ENCODE measurements at places on chromosomes 4 and X.

DNA sequence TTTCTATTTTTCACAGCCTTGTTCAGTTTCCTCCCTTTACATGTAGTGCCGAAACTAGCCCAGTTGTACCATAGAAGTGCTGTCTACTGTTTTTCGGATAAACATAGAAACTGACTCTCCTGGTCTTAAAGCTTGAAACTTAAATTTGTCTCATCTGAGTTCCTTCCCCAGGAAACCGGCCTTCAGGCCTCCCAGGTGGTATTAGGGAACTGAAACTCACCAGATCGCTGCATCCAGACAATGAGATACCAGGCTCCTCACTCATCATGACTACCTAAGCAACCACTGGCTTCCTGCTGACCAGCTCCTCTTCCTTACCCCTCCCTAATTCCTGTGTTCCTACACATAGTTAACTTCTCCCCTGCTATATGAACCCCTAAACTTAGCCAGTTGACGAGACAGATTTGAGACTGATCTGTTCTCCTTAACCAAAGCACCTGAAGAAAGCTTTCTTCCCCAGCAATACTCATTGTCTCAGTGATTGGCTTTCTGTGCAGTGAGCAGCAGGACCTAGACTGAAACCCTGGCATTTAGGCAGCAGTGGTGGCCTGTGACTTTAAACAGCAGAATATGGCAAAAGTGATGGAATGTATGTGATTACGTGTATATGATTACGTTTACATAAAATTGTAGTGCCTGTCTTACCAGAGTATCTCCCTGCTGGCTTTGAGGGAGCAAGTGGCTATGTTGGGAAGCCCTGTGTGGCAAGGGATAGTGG, 959.1 kb upstream of the LCORL start:
- no peak for DNase-seq

GRCh38 chr4:7967501-7968261, 28.0 kb upstream of the AFAP1 start:
- DNase-seq = no peak

DNA sequence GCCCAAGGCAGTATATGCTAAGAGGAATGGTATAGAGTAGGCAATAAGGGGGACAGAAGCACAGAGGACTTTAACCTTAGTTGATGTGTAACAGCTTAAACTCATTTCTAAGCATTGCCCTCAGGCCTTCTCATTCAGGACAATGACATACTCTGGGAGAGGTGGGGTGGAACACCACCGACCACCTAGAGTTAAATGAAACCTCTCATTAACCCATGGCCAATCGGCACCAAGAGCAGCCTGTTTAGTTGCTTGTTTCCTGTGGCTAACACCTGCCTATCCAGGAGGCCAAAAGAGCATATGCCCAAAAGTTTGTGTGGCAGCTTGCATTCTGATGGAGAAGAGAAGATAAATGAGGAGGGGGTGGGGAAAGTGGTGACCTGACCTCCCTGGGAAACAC, 88.7 kb upstream of the PLAC1 start:
- DNase-seq = no peak

DNA sequence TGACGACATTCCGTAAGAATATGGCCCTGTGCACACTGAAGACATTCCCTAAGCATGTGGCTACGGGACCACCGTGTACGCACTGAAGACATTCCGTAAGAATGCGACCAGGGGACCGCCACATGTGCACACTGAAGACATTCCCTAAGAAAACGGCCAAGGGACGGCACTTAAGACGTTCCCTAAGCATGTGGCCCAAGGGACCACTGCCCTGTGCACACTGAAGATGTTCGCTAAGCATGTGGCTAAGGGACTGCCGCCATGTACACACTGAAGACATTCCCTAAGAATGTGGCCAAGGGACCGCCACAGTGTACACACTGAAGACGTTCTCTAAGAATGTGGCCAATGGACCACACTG, 21.4 kb downstream of the DHRSX start:
- no peak for DNase-seq

DNA sequence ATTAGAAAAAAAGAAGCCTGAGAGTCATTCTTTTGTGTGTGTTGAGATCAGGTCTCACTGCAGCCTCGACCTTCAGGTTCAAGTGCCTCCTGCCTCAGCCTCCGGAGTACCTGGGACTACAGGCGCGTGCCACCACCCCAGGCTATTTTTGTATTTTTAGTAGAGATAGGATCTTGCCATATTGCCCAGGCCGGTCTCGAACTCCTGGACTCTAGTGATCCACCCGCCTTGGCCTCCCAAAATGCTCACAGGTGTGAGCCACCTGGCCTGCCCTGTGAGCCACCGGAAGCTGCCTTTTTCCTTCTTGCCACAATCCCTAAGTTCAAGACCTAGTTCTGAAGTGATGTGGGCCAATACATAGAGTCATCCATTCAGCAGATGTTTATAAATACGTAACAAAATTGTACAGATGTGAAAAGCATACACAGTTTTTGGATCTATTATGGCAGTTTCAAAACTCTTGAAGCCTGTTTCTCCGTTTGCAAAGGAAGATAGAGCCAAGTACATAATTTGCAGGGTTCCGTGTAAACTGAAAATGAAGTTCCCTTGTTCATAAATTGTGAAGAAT, 536 bp upstream of the CTSO start:
- no peak for DNase-seq

DNA sequence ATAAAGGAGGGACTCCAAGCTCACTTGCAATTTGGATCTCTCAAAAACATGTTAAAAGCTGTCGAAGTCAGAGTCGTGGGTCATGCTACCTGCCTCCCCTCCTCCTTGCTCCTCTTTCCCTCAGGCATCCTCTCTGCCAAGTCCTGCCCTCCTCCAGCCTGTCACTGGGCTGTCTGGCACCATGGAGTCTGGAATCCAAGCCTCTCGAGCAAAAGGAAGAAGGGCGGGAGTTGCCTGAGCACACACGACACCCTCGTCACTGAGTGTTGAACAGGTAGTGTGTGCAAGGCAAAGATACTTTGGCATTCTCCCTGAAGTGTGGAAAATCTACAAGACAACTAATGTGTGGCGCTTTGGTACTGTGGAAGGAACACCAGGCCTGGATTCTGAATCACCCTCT, 62.2 kb downstream of the HAUS3 start:
- no peak for DNase-seq

DNA sequence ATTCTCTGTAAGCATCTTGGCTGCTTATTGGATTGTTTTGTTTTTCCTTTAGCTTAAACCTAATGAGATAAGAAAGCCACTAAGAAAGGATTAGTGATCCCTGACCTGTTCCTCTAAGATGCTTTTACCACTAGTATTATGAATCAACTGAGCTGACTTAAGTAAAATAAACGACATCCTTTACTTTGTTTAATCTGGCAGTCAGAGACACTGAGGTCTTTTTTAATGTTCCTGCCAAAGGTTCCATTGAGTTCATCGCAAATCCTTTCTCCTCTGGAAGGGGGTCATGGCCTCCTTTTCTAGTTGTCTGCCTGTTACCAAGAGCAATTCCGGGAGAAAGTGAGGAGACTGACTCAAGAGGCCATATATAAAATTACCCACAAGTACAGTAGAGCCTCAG, 1038.3 kb upstream of the SLIT2 start:
- DNase-seq = no peak

- DNase-seq = no peak
These were observed 157.6 kb upstream of the C1QTNF7 start for GRCh38 chr4:15270201-15270600.

GRCh38 chr4:10639100-10639499, 45.5 kb downstream of the CLNK start:
- DNase-seq = no peak

DNA sequence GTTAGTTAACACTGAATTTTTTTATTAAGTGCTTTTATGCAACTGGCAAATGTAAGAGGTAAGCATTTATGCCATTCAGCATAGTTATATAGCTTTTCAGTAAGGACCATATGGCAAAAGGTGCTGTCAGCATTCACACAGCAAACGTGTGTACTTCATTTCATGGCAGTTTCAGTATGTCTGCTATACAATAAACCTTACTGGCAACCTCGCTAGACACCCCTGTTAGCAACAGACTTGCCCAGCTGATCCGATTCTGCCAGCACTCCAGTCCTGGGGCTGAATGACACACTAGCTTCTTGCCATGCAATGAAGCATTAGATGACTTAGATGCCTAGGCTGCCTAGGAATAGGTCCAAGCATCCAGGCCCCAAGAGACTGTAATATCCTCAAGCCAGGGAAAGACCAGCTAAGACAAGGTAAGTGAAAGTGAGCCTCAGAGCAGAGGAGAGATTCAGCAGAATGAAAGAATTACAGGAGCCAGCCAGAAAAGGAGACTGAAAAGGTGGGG, 47.3 kb upstream of the DOCK11 start:
- no peak for DNase-seq

DNA sequence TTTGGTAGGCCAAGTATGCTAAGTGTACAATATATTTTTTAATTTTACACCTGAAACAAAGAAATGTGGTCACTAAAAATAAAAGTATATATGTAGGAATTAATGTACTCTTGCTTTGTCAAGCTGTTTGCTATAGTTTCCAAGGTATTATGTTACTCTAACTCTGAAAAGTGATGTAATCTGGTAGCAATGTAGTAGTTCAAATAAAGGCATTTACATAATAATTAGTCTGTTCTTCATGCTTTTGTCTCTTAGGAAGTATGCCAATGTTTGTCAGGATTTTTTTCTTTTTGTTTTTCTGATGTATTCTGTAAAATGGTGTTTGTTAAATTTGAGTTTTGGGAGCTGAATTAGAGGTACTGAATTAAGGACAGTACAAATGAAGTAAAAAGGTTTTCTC, 89.5 kb downstream of the PLS3 start:
- no peak for DNase-seq

- DNase-seq = no peak
These were observed 10.1 kb upstream of the ADH1A start for GRCh38 chr4:99300934-99301333.

DNA sequence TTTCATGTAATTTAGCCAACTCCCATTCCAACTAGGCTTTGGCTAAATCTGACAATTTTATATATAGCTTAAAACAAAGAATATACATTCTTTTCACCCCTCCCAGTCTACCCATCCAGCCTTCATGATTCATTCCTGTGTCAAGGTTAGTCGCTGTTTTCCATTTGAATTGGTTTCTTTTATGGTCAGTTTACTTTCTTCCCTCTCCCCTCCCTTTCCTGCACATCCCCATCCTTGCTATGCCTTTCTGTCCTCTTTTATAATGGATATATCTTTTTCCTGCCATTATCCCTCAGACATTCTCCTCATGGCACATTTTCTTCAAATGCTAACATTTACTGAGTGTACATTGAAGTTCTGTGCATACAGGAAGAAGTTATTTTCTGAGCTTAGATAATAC, 4.7 kb downstream of the ZXDB start:
- no peak for DNase-seq

DNA sequence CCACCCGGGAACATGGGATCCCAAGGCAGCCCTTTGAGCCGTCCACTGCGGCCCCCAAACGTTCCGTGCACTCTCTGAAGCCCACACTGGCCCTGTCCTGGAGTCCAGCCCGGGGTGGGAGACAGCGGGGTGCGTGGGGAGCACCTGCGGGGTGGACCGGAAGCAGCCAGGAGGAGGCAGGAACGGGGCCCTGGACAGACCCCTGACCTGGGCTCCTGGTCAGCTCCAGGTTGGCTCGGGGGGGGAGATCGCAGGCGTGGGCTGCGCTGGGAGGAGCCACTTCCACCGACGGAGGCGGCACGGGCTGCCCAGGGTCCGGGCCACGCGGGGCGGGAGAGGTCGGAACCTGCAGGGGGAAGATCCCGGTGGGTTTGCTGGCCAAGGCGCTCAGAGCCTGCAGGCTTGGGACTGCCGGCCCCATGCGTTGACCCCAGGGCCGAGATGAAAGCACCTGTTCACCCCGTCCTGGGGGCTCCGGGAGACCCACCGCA, 5.7 kb upstream of the PLCXD1 start:
- DNase-seq = no peak

- DNase-seq = no peak
These were observed 68.2 kb downstream of the ARHGAP10 start for GRCh38 chr4:147799986-147800555.

GRCh38 chr4:173516621-173517524, 13.2 kb downstream of the HAND2 start:
- DNase-seq = no peak
